ENCODE measurements at places on chromosomes 6 and 20.

- no peak for DNase-seq
Measured at GRCh38 chr6:24788031-24788665, 10.6 kb downstream of the ARMH2 start.

GRCh38 chr20:37627767-37628130, 66.1 kb upstream of the CTNNBL1 start:
- no peak for DNase-seq

DNA sequence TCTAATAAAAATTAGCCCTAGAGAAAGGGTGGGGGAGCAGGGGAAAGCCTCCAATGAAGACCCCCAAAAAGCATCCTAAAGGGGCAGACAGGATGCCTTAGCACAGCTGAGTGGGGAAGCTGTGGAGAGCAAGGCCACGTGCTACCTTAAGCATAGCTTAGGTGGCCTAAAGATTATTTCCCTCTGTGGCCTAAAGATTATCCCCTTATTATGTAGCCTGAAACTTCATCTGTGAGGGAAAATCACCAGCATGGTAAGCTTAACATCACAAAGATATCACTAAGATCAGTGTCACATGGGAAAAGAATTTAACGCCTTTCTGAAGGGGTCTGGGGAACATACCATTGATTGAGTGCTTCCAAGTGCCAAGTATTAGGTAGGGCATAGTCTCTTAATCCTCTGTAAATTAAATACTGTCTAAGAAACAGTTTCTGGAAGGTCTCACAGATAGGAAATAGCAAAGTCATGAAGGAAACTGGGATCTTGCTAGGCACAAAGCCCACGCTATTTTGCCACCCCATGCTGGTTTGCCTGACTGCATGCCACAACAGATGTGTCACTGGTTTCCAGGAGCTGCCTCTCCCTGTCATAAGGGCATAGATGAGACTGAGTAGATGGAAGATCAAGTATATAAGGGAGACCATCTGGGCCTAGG, 170.0 kb downstream of the HACE1 start:
- no peak for DNase-seq

DNA sequence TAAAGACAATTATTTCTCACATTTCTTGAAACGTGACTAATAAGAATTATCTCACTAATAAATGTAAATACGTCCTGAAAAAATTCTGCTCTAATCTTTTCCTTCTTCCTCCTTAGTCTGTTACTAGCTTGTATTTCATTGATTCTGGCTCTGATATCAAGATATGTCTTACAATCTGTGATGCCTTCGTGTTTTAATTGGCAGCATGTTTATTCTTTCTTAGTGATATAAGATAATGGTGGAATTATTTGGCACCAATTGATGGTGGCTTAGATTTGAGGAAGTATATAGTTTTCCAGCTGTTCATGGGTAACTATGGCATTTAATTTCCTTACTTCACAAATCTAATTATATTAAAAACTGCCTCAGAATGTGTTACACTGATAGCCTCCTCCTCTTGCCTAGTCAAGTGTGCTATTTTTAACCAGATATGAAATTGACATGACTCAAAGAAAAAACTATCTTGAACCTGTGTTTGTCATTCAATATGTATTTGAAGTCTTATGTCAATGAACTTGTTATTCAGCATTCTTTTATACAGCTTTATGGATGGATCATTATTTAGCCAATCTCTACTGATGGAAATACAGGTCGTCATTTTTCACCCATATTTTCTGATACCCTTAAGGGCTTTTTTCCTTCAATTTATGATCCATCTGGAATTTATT, 5.3 kb downstream of the CCNC start:
- DNase-seq, result no peak
